ENCODE measurements at places on chromosomes 4 and X. TPM values are rescaled to one million over a fixed set of nuclear protein-coding genes. Genes with fewer than 3 reads are reported as not detected.

Gene SLITRK2
- not detected for total RNA-seq

Gene PAGE2B
- not detected for total RNA-seq

Gene CXCL13
- total RNA-seq, result not detected

Gene UGT2B15
- total RNA-seq, result 0.03 TPM

Gene PIGA
- total RNA-seq, result 8.0 TPM

Gene TLR2
- 0.79 TPM for total RNA-seq

Gene HPF1
- 14.6 TPM for total RNA-seq

Gene MOSPD2
- total RNA-seq, result 8.4 TPM

Gene CFAP97
- total RNA-seq, result 11.6 TPM

Gene TSPAN7
- 3.0 TPM for total RNA-seq

Gene SLC34A2
- total RNA-seq, result not detected

Gene SCFD2
- 6.7 TPM for total RNA-seq

Gene SPIN2A
- total RNA-seq, result 0.12 TPM

Gene TXK
- total RNA-seq, result 0.16 TPM

Gene SLC4A4
- 1.6 TPM for total RNA-seq

Gene PHF8
- 13.7 TPM for total RNA-seq

Gene NDST3
- not detected for total RNA-seq

Gene CT47A1
- not detected for total RNA-seq

Gene MSANTD1
- total RNA-seq, result 0.06 TPM

Gene CDS1
- total RNA-seq, result 0.54 TPM

Gene TLR6
- total RNA-seq, result 2.2 TPM

Gene BEX3
- 252 TPM for total RNA-seq

Measured in A549 treated with AZD2906 at 1 μM for 4 hours (cell line).